ENCODE measurements at places on chromosomes 6 and 20. TPM values are rescaled to one million over a fixed set of nuclear protein-coding genes. Genes with fewer than 3 reads are reported as not detected.

RAB44 gene
- total RNA-seq, result not detected

PSORS1C2 gene
- total RNA-seq, result not detected

CST4 gene
- not detected for total RNA-seq

DZANK1 gene
- 2.3 TPM for total RNA-seq

DNA sequence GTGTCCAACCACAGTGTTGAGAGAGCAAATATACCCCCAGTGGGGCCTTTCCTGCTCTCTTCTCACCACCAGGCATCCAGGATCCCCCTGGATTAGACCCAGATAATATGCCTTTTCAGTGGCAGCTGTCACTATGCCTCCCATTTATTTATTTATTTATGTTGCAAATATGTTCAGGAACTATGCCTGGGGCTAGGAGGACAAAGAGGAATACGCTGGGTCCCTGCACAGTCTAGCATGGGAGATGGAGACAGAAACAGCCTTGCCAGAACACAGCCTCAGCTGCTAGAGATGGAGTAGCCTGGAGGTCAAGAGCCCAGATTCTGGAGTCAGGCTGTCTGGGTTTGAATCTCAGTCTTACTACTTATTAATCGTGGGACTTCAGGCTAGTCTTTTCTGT lies 74.6 kb upstream of the LRFN2 start:
- no peak for DNase-seq

- no peak for DNase-seq
These were observed 499.9 kb downstream of the UTRN start for GRCh38 chr6:144785056-144785455.

- no peak for DNase-seq
These were observed 170.2 kb upstream of the ZNF217 start for GRCh38 chr20:53763707-53764414.

- DNase-seq, result no peak
These were observed 134.1 kb downstream of the MTHFD1L start for GRCh38 chr6:150999576-150999975.

YWHAB gene
- 173 TPM for total RNA-seq

DNA sequence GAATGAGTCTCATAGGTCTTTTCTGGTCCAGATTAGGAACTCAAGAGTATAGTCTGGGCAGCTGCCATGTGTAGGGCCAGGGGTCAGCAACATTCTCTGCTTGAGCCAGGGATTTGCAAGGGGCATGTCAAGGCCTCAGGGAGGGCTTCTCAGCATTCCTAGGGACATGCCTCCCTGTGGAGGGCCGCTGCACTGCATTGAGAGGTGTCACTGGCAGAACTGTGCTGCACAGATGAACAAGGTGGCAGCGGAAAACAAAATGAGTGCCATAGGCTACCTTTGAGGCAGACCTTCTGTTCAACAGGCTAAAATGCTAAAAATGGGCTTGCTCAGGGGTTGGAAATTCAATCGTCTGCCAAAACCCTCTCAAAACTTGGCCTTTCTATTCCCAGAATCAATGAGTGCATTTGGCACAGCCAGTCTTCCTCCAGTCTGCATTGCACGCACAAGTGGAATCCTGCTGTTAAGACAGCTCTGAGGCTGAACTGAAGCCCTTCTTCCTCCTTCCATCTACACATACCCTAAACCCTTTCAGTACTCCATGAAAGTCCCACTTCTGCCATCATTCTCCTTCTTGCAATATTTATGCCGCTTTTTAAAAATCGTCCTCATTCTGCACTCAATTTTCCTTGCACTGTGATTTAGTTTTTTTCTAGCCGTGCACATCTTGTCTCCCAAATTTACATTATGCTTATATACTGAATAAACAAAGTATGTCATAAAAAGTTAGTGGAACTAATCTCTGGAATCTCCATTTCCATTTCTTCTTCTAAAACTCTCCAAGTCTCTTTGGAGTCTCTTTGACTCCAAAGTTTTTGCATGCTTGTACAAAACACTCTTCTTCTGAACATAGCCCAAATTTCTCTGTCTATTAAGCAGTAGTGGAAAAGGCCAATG lies 51.7 kb downstream of the SLC26A8 start:
- no peak for DNase-seq

GRCh38 chr20:63955281-63955826 lies 862 bp downstream of the UCKL1 start:
- DNase-seq, result no peak

DNA sequence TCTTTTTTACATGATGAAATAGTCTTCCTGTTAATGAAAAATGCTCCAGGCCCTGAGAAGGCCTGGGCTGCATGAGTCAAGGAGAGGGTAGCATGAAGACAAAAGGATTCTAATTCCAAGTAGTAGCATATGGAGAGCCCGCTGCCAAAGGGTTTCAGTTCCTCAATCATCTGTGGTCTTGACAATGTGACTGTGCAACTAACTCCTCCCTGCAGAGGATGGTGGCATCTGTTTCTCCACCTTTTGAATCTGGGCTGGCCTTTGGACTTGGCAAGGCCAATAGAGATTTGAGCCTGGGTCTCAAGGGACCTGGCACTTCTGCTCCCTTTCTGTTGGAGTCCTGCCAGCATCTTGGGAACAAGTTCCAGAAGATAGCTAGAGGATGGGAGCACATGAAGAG lies 35.1 kb upstream of the ANKEF1 start:
- no peak for DNase-seq

SLC13A3 gene
- total RNA-seq, result 0.10 TPM

DNA sequence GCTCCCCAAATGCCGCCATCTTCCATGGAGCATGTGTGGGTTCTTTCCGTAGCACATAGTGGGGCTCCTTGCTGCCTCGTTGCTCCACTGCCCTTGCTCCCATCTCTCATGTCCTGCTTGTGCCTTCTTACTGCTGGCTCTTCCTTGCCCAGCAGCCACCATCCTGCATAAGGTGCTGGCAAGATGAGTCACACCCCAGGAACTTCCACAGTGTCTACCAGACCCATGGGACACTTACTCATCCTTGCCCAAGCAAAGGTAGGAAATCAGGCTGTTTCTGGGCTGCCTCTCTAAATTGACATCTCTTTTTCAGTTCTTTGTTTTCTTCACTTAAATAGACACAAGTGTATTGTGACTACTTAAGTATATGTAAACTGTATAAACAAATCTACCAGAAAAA lies 39.4 kb upstream of the RGS17 start:
- no peak for DNase-seq

- DNase-seq, result no peak
These were observed 594.6 kb downstream of the DOK5 start for GRCh38 chr20:55070001-55070400.

GRCh38 chr6:83073615-83074014 lies 6.1 kb downstream of the DOP1A start:
- no peak for DNase-seq

- DNase-seq, result no peak
These were observed 157.0 kb downstream of the SOX4 start for GRCh38 chr6:21750575-21750974.

- no peak for DNase-seq
These were observed 52.5 kb upstream of the SLC32A1 start for GRCh38 chr20:38671701-38672292.

Measured in glomerular endothelial cell (primary cell).